ENCODE measurements at places on chromosomes 5 and 9.

GRCh38 chr5:107451028-107451427 is 219.7 kb downstream of the EFNA5 start:
- no peak for DNase-seq

- no peak for DNase-seq
These were observed 1.8 kb upstream of the FAT2 start for GRCh38 chr5:151592855-151593408.

DNA sequence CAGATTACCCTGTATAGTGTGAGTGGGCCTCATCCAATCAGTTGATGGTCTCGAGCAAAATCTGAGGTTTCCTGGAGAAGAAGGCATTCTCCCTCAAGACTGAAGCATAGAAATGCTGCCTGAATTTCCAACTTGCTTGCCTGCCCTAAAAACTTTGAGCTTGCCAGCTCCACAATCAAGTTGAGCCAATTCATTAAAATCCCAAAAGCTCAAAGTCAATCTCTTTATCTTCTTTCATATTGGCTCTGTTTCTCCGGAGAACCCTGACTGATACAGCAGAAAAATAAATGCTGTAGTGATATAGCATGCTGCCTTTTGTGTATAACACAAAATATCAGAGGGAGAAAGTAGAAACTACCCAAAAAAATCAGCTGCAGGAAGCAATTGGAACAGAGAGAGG is 72.5 kb upstream of the NMUR2 start:
- no peak for DNase-seq

GRCh38 chr9:125447202-125447802 is 185.7 kb downstream of the GAPVD1 start:
- DNase-seq = no peak

- DNase-seq = no peak
These were observed 37.0 kb downstream of the IRX4 start for GRCh38 chr5:1845696-1846095.

DNA sequence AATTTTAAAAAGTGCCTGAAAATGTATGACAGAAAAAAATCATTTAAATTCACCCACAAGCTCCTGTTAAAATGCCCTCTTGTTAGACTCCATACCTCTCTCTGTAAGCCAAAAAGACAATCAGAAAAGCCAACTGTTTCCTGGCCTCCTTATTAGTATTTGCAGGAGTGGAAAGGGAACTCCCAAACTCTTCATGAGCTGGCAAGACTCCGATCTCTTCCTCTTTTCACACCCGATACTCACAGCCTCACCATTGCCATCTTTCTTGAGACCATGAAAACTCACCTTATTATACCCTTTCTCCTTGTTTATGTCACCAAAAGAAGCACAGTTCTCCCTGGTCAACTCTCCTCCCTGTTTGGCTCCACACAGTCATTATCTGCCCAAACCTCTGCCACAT is 197.8 kb downstream of the DMAC1 start:
- DNase-seq = no peak

- DNase-seq = no peak
These were observed 45.8 kb downstream of the ARHGEF37 start for GRCh38 chr5:149627070-149627469.

GRCh38 chr5:80389580-80389979 is 18.3 kb upstream of the ZFYVE16 start:
- DNase-seq = no peak

DNA sequence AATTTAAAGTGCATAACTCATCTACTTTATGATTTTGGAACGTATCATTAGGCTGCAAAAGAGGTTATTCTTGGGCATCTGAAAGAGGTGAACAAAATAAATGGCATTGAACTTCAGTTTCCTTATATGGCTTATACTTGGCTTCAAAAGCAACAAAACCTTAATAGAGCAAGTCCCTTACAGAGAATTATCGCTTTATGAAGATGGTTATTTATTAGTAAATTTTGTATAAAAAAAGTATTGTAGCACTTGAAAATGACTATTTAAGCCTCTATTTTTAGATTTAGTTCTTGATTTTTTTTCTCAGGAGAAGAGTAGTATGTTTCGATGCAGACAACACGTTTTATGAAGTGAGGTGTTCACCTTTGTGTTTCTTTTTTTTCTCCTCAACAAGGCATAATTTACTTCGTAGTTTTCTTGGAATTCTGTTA is 2.0 kb downstream of the ERBIN start:
- DNase-seq = no peak

- no peak for DNase-seq
These were observed 29.5 kb upstream of the CCDC180 start for GRCh38 chr9:97277953-97278352.

All from MM.1S (cell line).